Lung microvascular endothelial cell (primary cell): ENCODE measurements at places on chromosomes 5 and 9. TPM values are rescaled to one million over a fixed set of nuclear protein-coding genes. Genes with fewer than 3 reads are reported as not detected.

FYB1 gene
- total RNA-seq = not detected in 2 replicates

SLC36A3 gene
- not detected in 2 replicates for total RNA-seq

ZDHHC12 gene
- 43.4 and 44.6 TPM in 2 replicates for total RNA-seq

TSSK1B gene
- not detected in 2 replicates for total RNA-seq

PTGR1 gene
- total RNA-seq = 6.5 and 20.7 TPM in 2 replicates

EGFLAM gene
- total RNA-seq = 0.20 and 0.22 TPM in 2 replicates

FOXD4L3 gene
- total RNA-seq = not detected in 2 replicates

DCAF10 gene
- 11.3 and 12.1 TPM in 2 replicates for total RNA-seq

EQTN gene
- not detected in 2 replicates for total RNA-seq

MYMK gene
- not detected in 2 replicates for total RNA-seq

PCDHA6 gene
- 0.20 and 0.22 TPM in 2 replicates for total RNA-seq

ADGRV1 gene
- total RNA-seq = under 0.01 and 0.22 TPM in 2 replicates

SMIM33 gene
- total RNA-seq = under 0.01 TPM in 1 of 2 replicates, not detected in the other

- peak; percentile 78 for DNase-seq
These were observed at the start of gene NUDT12 for GRCh38 chr5:103562453-103563157. NUDT12 (minus strand) TSS chr5:103562789; CDS start chr5:103560248, 2,541 bp downstream.

- no peak for DNase-seq
These were observed 5.0 kb upstream of the SLC34A1 start for GRCh38 chr5:177378884-177379883.

GRCh38 chr9:111916234-111916645 lies 19.6 kb downstream of the UGCG start:
- DNase-seq = no peak

DNA sequence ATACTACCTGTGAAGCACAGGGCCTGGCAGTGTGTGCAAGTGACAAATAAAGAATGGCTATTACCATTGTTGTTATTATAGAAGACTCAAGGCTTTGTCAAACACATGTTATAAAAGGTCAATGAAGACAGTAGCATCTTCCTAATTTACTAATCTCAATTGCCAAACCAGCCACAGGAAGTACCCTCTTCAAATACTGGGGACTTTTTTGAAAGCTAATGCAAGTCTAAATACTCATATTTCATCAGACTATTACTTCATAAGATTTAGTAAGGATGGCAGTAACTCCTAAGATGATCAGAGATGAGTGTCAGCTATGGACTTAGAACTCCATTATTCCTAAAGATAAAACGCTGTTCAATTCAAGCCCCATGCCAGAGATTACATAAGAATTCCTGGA lies 43.0 kb downstream of the GNAQ start:
- DNase-seq = no peak

GRCh38 chr5:91225848-91226686 lies 157.1 kb downstream of the ARRDC3 start:
- peak; percentile 20 for DNase-seq

DNA sequence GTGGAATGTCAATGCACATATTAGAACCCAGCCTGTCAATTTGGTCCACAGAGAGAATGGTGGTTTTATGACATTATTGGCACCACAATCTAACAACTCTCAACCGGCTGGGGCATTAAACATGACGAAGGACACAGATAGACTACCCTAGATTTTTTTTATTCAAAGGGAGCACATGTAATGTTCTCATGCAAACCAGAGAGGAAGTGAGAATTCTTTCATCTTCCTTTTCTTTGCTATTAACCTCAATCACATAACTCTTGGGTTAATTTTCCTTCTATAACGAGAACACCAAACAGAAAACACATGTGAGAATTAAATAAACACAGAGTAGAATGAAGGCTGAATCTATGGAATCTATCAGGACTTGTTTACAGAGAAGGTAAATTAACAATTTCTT lies 94.9 kb upstream of the TNC start:
- DNase-seq = no peak

DNA sequence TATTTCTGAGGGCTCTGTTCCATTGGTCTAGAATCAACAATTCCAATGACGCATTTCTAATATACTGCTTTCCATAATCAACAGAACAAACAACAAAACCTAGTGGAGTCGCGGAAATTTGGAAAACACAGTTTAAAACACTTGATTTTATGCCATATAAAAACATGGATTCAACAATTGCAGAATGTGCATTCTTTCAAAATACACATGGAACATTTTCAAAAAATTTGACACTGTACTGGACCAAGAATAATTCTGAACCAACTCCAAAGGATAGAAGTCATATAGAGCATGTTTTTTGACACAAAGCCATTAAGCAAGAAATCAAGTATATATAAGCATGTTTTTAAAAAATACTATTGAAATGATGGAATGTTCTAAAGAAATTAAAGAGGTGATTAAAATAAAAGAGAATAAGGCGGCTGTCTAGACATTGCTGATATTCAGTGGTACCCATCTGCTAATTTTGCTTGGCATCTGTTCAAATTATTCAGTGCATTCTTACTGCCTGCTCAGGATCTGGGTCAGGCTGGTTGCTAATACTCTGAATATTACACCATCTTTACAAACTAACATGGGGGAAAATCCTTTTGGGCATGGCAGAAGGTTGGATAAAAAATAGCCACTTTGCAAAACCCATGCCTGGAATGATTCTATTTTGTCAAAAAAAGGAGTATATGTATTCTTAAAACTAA lies 221.3 kb downstream of the NPR3 start:
- DNase-seq = no peak

GRCh38 chr9:98551511-98552286 lies 157.0 kb downstream of the GABBR2 start:
- peak; percentile 51 for DNase-seq

GRCh38 chr5:74491586-74491985 lies 148.9 kb downstream of the ENC1 start:
- DNase-seq = no peak

- DNase-seq = no peak
These were observed 50.0 kb downstream of the HRH2 start for GRCh38 chr5:175707751-175708375.

GRCh38 chr9:137449081-137449844 lies 8.1 kb upstream of the ENTPD8 start:
- no peak for DNase-seq

- DNase-seq = no peak
These were observed 85.4 kb downstream of the SLC1A3 start for GRCh38 chr5:36691696-36692371.

GRCh38 chr5:71537687-71538086 lies 49.5 kb upstream of the MCCC2 start:
- no peak for DNase-seq

DNA sequence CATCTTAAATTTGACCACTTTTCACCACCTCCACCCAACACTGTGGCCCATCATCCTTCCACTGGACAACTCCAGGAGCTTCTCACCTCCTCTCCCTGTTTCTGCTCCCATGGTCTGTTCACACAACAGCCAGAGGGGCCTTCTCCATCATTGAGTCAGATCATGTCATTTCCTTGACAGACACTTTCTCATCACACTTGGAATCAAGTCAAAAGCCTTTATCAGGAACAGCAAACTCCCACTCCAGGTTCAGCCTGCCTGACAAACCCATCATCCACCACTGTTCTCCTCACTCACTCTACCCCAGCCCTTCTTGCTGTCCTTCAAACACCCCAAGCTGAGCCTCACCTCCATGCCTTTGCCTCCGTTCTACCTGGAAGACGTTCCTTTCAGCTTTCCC lies 78.4 kb upstream of the ADRA1B start:
- no peak for DNase-seq

- DNase-seq = no peak
These were observed 50.5 kb downstream of the SH3PXD2B start for GRCh38 chr5:172403817-172404216.

GRCh38 chr5:111513131-111513520 lies 791 bp upstream of the STARD4 start:
- no peak for DNase-seq

DNA sequence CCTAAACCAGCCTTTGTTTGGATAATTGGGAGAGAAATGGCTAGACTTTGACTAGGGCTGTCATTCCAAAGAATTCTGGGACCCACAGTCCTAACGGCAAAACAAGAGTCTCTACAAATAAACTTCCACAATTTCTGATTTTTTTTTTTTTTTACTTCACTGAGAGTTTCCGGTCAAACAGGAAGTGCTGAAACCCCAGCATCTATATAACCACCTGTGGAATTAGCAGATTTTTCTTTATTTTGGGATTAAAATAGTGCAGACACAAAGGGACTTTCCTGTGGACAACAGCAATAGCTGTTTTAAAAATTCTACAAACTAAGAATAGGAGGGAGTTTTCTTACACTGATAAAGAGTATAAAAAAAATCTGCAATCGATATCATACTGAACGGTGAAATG lies 157.4 kb downstream of the ARSB start:
- no peak for DNase-seq

GRCh38 chr5:172453986-172454357 lies 353 bp downstream of the SH3PXD2B start:
- DNase-seq = peak; percentile 48

GRCh38 chr5:179795049-179795862 lies 1.5 kb downstream of the LTC4S start:
- DNase-seq = no peak

GRCh38 chr5:10885026-10885425 lies 124.0 kb upstream of the DAP start:
- DNase-seq = no peak

GRCh38 chr9:74609671-74610405 lies 112.7 kb downstream of the RORB start:
- no peak for DNase-seq

GRCh38 chr5:157198277-157198986 lies 17.8 kb downstream of the ITK start:
- no peak for DNase-seq

GRCh38 chr9:131995382-131995781 lies 84.3 kb downstream of the MED27 start:
- no peak for DNase-seq

GRCh38 chr5:93101661-93102060 lies 479.4 kb downstream of the NR2F1-AS1 start:
- no peak for DNase-seq
